ENCODE measurements at places on chromosomes 3 and 15.
A peak's percentile ranks its signal among the peaks of the same experiment; 100 is the strongest.

- no peak for DNase-seq
These were observed 79.8 kb downstream of the CRTC3 start for GRCh38 chr15:90609242-90610180.

- DNase-seq = no peak
These were observed 150.6 kb downstream of the TPRG1 start for GRCh38 chr3:189322339-189322738.

DNA sequence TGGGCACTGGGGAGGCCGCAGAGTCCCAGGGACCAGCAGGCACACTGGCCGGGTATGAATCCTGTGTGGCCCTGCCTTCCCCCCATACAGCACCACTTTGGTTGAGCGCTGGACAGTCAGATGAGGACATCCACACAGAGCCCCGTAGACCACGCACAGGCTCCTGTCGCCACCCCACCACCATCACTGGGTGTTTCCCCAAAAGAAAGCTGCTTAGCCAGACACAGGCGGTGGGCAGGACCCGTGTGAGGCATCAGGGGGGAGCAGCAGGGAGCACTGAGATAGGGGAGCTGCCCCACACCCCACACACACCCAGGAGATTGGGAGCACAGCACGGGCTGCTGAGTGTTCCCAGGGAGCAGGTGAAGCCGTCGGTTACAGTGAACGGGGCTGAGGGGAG, 42.4 kb upstream of the SLC41A3 start:
- no peak for DNase-seq

- DNase-seq = no peak
These were observed 7.9 kb upstream of the PIK3CB start for GRCh38 chr3:138842483-138843188.

- DNase-seq = no peak
These were observed 449.9 kb downstream of the OTOL1 start for GRCh38 chr3:161946443-161946960.

DNA sequence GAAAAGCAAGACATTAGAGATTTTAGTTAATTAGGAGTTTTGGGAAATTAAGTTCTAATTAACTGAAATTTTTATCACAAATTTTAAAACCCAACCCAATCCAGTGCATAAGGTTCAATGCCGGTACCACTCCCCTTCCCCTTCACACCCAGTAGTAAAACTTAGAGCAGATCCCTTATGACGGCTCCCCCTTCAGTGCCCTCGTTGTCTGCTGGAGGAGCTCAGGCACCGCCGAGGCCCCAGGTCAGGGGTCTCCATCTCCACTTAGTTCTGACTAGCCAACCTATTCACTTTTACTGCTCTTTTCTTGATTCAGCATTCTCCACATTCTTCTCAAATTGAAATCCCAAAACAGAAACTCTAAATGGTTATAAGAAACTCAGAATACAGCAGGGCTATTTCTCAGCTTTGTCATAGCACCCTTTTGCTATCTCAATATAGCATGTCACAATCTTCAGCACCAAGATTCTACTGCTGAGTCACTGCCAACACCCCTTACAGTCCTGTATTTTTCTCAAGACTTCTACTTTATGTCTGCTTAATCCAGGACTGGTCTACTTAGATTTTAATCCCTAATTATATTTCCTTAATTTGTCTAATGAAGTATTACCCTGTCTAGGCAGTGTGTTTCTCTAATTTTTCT, 39.8 kb downstream of the TUBGCP4 start:
- no peak for DNase-seq

GRCh38 chr3:72738752-72739530, 109.3 kb downstream of the SHQ1 start:
- DNase-seq = peak; percentile 74

- no peak for DNase-seq
These were observed 120.5 kb downstream of the AQP9 start for GRCh38 chr15:58258501-58259292.

- peak; percentile 80 for DNase-seq
These were observed at the start of gene CCNB2 for GRCh38 chr15:59104912-59105732. Gene CCNB2 (plus strand): TSS chr15:59105146. CDS start chr15:59105269, 123 bp downstream.

DNA sequence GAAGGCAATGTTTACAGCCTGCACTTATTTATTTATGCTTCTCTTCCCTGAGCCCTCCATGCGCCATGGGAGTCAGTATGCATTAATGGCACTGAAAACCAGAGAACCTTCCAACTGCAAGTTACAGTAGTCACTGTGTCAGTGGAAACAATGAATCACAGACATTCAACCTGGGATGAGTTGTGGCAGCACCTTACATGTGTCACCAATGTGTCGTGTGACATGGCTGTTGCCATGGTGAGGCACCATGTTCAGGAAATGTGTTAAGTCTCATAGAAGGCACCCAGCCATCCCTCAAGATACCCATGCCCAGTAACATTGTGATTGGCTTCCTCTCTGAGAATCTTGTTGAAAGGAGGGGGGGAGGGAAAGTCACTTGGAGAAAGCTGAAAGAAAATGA, 105.0 kb downstream of the FOXP1 start:
- no peak for DNase-seq

DNA sequence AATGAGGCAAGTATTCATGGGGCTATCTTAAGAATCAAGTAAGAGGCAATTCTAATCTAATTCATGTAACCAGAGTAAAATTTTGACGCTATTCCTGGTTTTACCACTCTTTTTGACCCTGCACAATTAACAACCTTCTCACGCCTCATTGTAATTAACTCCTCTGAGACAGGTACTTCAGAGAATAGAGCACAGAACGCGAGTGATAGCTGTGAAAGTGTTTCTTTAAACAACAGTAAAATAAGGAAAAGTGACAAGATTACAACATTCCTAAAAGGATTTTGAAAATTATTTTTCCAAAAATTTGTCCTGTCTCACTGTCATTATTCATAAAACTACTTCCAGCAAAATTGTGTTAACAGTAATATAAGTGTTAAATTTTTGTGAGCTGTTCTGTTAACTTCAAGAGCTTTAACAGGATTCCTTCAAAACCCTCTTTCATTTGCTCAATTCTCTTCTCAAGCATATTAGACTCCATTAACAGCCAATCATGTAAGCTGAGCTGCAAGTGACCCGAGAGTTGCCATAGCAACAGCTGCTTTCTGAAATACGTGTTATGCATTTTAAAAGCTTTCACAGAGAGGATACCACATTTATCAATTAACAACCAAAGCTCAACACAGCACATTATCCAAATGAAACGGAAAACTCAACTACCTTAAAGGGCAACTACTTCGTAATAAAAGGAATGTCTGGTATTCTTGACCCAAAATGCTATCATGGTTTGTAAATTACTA, 93.1 kb downstream of the STAG1 start:
- DNase-seq = no peak

DNA sequence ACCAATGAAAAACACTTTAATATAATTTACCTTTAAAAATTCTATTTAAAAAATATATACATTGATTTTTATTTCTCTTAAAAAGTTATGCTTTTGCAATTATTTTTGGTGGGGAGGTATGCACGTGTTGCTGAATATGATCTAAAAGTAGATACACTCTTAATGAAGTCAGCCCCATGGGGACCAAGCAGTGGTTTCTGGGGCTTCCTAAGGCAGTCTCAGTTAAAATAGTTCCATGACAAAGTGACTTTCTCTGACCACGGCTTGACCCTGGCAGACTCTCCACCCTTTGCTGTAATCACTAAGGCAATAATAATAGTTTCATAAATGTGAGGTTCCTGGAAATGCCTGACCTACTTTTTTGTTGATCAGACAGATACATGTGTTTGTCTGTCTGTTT, 50.4 kb downstream of the CCR4 start:
- DNase-seq = peak; percentile 33

GRCh38 chr15:88913017-88913849, at the start of gene MFGE8:
Gene MFGE8 (minus strand): TSS chr15:88913379. CDS start chr15:88913319, 60 bp downstream.
- peak; percentile 72 for DNase-seq

DNA sequence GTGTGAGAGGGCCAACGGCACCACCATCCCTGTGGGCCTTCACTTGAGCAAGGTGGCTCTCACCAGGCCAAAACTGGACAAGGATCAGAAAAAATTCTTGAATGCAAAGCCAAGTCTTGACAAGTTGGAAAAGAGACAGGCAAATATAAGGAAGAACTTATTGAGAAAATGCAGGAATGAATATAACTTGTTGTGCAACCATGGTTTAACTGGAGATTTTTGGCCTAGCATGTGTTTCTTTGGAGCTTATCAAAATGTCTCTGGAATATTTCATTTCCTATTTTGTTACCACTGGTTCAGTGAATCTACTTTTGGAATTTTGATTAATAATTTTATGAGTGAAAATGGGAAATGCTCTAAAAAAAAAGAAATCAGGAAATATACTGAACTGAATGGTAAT, 42.5 kb downstream of the MCTP2 start:
- no peak for DNase-seq

DNA sequence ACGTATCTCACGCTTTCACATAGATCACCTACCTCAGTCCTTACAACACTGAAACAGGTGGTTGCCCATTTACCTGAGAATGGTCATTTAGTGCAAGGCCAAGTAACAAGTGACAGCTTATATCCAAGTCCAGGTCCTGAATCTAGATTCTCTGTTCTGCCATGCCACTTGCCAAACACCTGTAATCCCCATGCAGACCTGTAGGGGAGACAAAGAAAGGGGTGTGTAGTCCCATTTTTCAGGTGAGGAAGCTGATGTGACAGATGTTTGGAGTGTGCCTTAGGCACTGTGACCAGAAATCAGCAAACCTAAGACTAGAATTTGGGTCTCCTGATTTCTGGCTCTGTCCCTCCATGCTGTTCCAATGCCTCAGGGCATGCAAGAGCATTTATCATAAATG, 12.7 kb downstream of the ZNF35 start:
- DNase-seq = no peak

DNA sequence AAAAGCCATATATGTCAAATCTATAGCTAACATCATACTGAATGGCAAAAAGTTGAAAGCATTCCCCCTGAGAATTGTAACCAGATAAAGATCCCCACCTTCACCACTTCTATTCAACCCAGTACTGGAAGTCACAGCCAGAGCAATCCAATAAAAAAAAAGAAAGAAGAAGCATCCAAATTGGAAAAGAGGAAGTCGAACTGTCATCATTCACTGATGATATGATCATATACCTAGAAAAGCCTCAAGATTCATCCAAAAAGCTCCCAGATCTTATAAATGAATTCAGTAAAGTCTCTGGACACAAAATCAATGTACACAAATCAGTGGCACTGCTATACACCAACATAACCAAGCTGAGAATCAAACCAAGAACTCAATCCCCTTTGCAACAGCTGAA, 97.4 kb downstream of the CBLB start:
- DNase-seq = no peak

GRCh38 chr15:33068511-33068990, 126.0 kb downstream of the FMN1 start:
- no peak for DNase-seq

GRCh38 chr3:19228167-19228566, 79.9 kb downstream of the KCNH8 start:
- DNase-seq = no peak

DNA sequence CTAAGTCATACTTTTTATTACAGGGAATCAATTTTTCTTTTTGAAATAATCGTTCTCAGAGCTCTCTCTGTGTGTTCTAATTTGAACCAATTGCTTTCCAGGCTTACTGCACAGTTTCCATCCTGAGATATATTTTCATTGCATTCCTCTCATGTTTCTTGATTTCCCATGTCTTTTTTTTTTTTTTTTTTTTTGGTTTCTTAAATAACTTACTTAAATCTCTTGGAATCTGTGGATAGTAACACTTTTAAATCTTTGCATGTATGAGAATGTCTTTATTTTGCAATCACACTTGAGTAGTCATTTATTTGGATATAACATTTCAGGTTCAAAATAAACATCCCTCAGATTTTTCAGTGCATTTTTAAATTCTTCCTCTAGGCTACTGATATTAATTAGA, 14.5 kb upstream of the ABTB1 start:
- no peak for DNase-seq

DNA sequence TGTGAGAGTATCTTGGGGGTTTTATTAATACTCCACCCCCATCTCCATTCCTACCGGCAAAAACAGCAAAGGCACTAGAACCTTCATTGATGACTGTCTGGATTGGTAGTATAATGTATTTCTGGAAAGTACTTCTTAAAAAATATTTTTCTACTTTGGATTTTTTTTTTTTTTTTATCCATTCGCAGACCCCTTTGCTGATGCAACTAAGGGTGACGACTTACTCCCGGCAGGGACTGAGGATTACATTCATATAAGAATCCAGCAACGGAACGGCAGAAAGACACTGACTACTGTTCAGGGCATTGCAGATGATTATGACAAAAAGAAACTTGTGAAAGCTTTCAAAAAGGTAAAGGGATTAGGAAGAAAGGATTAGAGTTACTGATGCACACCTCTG, 1.2 kb downstream of the EIF1B start:
- peak; percentile 17 for DNase-seq

DNA sequence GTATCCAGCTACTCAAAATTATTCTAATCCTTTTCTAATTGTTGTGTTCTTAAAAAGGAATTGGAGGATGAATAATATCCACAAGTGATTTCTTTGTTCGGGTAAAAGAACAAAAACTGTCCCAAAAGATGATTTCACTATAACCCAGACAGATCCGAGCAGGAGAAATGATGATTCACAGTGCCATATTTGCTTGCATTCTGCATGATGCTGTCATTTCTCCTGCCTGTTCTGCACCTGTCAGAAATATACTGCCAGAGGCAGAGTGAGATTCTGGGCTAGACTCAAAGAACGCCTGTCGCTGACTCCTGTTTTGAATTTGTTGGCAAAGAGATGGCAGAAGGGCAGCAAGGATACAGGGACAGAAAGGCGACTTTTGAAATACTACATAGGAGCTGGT, 34.7 kb upstream of the SLC24A5 start:
- DNase-seq = no peak

- DNase-seq = no peak
These were observed 5.5 kb downstream of the CHSY1 start for GRCh38 chr15:101246391-101246790.

GRCh38 chr3:147412261-147412916, 3.2 kb downstream of the ZIC1 start:
- DNase-seq = no peak

- no peak for DNase-seq
These were observed 134.4 kb upstream of the SKOR1 start for GRCh38 chr15:67690936-67691335.

DNA sequence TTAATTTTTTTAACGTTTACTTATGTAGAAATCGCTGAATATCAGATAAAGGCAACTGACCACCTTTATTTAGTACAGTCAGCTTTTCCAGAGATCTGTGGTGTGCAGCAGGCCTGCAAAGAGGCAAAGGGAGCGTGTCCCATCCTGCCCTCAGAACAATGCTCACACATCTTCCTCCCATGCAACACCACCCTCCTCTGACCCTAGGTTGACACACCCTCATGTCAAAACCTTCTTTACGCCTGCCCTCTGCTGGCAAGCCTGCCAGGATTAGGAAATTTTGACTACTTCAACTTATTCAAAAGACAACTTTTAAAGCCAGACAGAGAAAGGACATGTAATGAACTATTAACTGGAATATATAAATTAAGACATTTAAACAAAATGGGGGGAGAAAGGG, 513.7 kb downstream of the FOXP1 start:
- DNase-seq = peak; percentile 71

- no peak for DNase-seq
These were observed 542.6 kb downstream of the ZBBX start for GRCh38 chr3:166837535-166837934.
